ENCODE measurements at places on chromosomes 7 and 10. TPM values are rescaled to one million over a fixed set of nuclear protein-coding genes. Genes with fewer than 3 reads are reported as not detected.

Gene SRRM3
- total RNA-seq, result 0.56 TPM

Gene HIPK2
- total RNA-seq, result 6.3 TPM

Gene RSPH10B
- 0.56 TPM for total RNA-seq

Gene CRHR2
- not detected for total RNA-seq

Gene TACC2
- 3.6 TPM for total RNA-seq

Gene HYCC1
- 123 TPM for total RNA-seq

Gene TRIM74
- not detected for total RNA-seq

Gene PPP1R17
- total RNA-seq, result not detected

Gene C10orf62
- total RNA-seq, result 0.19 TPM

Gene LLCFC1
- not detected for total RNA-seq

Data from regular cardiac myocyte (primary cell).